ENCODE measurements at places on chromosomes 16 and 17.

DNA sequence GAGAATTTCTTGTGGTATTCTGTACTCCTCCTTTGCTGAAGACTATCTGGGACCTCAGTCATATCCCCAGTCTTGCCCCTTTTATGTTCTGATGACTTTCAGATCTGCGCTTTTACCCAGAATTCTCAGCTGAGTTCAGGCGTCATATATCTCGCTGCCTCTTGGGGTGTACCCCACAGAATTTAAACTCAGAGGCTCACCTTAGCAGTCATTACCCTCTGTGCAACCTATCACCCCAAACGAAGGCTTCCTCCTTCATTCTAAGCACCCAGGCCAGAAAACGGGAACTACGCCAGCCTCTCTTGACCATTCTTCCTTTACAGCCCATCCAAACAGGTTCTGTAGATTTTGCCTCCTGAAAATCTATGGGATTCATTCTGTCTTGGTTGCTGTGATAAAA, 574.8 kb upstream of the C16orf82 start:
- no peak for DNase-seq

DNA sequence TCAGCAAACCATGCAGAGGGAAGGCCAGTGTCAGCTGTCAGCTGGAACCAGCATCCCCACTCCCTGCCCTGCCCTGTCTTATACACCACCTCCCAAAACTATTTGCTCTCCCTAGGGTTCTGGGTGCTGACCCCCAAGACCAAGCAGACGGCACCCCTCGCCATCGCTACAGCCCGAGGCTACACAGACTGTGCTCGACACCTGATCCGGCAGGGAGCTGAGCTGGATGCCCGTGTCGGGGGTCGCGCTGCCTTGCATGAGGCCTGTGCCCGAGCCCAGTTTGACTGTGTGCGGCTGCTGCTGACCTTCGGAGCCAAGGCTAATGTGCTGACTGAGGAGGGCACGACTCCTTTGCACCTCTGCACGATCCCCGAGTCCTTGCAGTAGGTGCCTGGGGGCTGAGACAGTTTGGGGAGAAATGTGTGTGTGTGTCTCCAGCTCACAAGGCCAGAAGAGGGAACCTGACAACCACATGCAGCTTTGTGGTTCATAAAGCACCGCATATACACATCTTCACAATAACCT, 1.5 kb downstream of the ASB16 start:
- DNase-seq, result no peak

DNA sequence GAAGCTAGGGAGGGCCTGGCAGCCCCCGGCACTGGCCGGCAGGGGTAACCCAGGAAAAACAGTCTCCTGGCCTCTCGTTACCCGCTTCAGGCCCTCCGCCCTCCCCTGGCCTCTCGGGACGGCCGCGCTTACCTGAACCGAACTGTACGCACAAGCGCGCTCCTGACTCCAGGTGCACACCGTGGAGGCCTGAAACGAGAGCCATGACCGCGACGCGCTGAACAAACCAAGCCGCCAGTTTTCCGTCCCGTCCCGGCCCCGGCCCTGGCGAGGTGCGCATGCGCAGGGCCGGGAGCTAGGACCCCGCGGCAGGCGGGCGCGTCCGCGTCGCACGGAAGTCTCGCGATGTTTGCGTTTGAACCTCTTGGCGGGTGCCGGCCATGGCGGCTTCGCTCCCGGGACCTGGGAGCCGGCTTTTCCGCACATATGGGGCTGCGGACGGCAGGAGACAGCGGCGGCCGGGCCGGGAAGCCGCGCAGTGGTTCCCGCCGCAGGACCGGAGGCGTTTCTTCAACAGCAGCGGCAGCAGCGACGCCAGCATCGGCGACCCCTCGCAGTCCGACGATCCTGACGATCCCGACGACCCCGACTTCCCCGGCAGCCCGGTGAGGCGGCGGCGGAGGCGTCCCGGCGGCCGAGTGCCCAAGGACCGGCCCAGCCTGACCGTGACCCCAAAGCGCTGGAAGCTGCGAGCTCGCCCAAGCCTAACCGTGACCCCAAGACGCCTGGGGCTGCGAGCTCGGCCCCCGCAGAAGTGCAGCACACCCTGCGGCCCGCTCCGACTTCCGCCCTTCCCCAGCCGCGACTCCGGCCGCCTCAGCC, at the start of gene HASPIN:
Gene HASPIN, plus strand, starts transcription at position 348 of the 822 bp plus-strand sequence. Its CDS starts 33 bp downstream, at position 381.
- peak; percentile 94 for DNase-seq

DNA sequence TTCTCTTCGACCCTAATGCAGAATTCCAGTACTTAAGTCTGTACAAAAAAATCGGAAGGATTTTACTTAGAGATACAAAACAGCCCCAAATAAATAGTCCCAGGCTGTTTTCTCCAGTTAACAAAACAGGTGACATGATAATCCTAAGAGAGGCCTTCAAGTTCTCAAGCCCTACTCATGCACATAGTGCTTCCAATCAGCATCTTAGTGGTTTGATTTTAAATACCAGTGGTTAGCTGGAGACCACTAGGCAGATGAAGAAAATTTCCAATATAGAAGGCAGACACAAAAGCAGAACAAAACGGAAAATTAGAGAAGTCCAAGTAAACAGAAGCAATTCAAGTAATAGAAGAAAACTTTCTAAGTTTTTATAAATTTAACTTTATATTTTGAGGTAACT, 5.2 kb upstream of the OR4D2 start:
- no peak for DNase-seq

- no peak for DNase-seq
These were observed 82.9 kb downstream of the AIPL1 start for GRCh38 chr17:6352016-6352415.

GRCh38 chr16:62883509-62883908, 847.3 kb upstream of the CDH8 start:
- DNase-seq, result no peak
